Activated CD4-positive, alpha-beta memory T cell treated with anti-CD3 and anti-CD28 coated beads, Interleukin-2, amount 10 ng/mL, durations not matched to agents 7 days and 5 days (primary cell): ENCODE measurements at places on chromosomes 12 and 14. TPM values are rescaled to one million over a fixed set of nuclear protein-coding genes. Genes with fewer than 3 reads are reported as not detected.

The PLA2G1B gene
- total RNA-seq: not detected

The RNASE7 gene
- not detected for total RNA-seq

The GALNT8 gene
- 1.8 TPM for total RNA-seq

The SLC2A13 gene
- 3.2 TPM for total RNA-seq

The ANHX gene
- not detected for total RNA-seq

The PPP1R3E gene
- 34.4 TPM for total RNA-seq

The GYS2 gene
- not detected for total RNA-seq

The PAPLN gene
- total RNA-seq: 1.6 TPM

The NKX2-1 gene
- total RNA-seq: not detected

The ATXN7L3B gene
- total RNA-seq: 24.6 TPM

The RPL36AL gene
- total RNA-seq: 330 TPM

The FOXG1 gene
- total RNA-seq: not detected

The LRRC9 gene
- total RNA-seq: not detected

The GSC gene
- not detected for total RNA-seq

The C14orf119 gene
- 55.5 TPM for total RNA-seq

The HOXC5 gene
- not detected for total RNA-seq

The KDM5A gene
- total RNA-seq: 91.4 TPM

The CCND2 gene
- 401 TPM for total RNA-seq

The GPR135 gene
- total RNA-seq: 0.95 TPM

The TEAD4 gene
- 0.68 TPM for total RNA-seq

The SOX5 gene
- total RNA-seq: 0.75 TPM

The SSTR1 gene
- total RNA-seq: not detected

The PAX9 gene
- not detected for total RNA-seq

The E2F7 gene
- 14.2 TPM for total RNA-seq

The KRT77 gene
- total RNA-seq: not detected

The BCL2L14 gene
- 13.9 TPM for total RNA-seq

The WDR89 gene
- 21.9 TPM for total RNA-seq

The HDAC7 gene
- total RNA-seq: 315 TPM

The TBX3 gene
- total RNA-seq: not detected

The TAS2R9 gene
- total RNA-seq: not detected

The CCDC38 gene
- not detected for total RNA-seq

The DUSP16 gene
- 77.3 TPM for total RNA-seq

The CD27 gene
- total RNA-seq: 39.9 TPM

The ART4 gene
- not detected for total RNA-seq

The CCDC196 gene
- not detected for total RNA-seq

The HRK gene
- total RNA-seq: not detected

The NTF3 gene
- not detected for total RNA-seq
